ENCODE measurements at places on chromosomes 6 and 20.
A peak's percentile ranks its signal among the peaks of the same experiment; 100 is the strongest.

GRCh38 chr6:41942067-41942851 lies 651 bp upstream of the CCND3 start:
- peak; percentile 71 for DNase-seq

DNA sequence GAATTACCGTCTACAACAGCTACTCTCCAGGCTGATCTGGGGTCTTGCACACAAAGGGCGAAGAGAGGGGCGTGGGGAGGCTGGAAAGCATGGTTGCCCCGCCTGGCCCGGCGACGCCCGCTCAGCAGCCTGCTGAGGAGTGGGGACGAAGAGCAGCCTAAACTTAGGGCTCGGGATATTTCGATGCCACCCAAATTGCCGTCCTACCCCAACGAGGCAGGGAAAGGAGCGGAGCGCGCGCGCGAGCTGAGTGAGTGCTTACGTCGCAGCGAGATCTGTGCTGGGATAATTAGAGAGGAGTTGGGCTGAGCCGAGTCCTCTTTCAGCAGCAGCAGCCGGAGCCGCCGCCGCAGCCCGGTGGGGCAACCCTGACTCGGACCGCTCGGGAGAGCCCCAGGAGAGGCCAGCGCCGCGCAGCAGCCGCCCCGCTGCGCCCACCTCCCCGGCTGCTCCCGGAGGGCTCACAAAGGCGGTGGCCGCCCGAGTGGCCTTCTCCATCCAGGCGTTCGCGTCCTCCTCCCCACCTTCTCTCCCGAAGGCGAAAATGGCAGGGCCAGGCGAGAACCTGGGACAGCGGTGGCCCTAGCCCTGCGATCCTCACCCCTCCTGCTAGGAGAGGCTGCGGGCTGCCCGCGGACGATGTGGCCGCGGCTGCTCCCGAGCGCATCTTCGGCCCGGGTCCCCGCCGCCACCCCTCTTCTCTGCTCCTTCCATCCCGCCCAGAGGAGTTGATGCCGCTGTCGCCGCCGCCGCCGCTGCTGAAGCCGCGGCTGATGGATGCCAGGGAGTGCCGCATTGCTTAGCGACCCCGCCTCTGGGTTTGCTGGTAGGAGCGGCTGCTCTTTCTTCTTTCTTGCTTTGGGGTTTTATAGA lies at the start of gene CLVS2:
TSS of gene CLVS2 (plus strand) at position 315 of the 873 bp plus-strand sequence. CDS start 1,543 bp downstream, outside the sequence.
- no peak for DNase-seq

- DNase-seq = peak; percentile 78
These were observed 204.2 kb downstream of the GRIK2 start for GRCh38 chr6:101597693-101598092.

DNA sequence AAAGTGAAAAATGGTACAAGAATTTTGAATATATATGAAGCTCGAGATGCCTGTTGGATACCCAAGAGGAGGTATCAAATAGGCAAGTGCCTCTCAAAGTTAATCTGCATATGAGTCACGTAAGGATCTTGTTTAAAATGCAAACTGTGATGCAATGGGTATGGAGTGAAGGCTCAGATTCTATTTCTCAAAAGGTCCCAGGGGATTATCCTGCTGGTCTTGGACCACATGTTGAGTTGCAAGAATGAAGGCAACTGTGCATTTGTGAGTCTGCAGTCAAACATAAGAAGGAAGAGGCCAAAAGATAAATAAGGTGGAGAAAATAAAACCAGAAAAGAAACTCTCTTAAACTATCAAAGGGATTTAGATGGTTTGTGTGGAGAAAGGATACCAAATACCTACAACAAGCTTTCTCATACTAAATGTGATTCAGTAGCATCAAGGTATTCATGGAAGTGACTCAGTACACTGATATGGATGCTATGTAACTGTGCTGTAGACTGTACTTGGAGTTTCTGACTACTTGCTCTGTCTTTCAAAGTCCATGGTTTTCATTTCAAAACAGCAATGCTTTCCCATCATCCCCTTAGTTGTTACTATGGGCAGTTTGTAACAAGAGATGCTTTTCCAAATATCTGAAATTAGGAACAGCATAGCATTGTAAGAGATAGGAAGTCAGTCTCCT lies 106.3 kb downstream of the GFRAL start:
- DNase-seq = no peak

- DNase-seq = no peak
These were observed 245.3 kb downstream of the QKI start for GRCh38 chr6:163659803-163660202.

GRCh38 chr6:150494241-150494640 lies 105.4 kb upstream of the PLEKHG1 start:
- no peak for DNase-seq

DNA sequence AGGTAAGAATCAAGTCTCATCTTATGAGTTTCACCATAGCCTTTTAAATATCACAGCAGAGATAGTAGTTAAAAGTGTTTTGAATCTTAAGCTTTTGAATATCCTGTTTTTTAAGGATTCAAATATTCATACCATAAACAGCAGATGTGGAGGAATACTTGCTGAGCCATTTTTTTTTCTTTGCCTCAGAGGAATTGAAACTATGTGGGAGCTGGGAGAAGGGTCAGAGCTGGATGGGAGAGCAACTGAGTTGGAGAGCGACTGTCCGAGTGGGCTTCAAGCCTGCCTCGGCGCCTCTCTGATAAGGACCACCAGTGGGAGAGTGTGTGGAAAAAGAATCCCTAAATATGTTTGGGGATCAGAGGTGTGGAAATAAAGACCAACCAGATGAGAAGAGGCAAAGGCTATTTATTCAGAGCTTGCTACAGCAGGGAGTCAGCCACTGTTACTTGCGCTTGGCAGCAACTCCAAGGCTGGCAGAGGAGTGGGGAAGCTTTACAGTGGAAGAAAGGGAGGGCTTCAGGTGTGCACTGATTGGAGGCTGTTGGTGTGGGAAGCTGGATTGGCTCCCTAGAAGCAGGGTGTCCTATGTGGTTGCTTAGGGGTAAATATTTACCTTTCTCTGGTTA lies 34.3 kb upstream of the MCUR1 start:
- DNase-seq = no peak

DNA sequence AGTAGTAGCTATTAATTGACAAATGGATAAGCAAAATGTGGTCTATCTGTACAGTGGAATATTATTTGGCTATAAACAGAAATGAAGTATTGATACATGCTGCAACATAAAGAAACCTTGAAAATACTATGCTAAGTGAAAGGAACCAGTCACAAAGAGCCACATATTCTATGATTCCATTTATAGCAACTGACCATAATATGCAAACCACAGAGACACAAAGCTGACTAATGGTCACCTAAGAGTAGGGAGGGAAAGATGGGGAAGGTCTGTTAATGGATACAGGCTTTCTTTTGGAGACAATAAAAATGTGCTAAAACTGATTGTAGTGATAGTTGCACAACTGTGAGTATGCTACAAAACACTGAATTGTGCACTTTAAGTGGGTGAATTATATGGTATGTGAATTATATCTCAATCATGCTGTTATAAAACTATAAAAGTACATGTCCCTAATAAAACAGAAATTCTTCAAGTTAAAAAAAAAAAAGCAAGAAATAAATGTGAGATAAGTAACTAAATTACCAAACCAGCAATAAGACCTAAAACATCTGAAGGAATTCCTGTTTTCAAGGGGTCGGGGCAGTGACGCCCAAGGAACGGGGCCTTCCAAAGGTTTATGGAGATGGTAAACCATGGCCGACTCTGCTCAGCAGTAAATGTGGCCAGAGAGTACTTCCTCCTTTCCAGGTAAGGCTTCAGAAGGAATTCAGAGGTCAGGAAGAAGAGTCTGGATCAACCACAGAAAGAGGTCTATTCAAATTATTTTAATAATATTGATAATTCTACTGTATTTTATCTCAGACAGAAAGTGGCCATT lies 75.4 kb downstream of the ARHGAP18 start:
- DNase-seq = no peak

DNA sequence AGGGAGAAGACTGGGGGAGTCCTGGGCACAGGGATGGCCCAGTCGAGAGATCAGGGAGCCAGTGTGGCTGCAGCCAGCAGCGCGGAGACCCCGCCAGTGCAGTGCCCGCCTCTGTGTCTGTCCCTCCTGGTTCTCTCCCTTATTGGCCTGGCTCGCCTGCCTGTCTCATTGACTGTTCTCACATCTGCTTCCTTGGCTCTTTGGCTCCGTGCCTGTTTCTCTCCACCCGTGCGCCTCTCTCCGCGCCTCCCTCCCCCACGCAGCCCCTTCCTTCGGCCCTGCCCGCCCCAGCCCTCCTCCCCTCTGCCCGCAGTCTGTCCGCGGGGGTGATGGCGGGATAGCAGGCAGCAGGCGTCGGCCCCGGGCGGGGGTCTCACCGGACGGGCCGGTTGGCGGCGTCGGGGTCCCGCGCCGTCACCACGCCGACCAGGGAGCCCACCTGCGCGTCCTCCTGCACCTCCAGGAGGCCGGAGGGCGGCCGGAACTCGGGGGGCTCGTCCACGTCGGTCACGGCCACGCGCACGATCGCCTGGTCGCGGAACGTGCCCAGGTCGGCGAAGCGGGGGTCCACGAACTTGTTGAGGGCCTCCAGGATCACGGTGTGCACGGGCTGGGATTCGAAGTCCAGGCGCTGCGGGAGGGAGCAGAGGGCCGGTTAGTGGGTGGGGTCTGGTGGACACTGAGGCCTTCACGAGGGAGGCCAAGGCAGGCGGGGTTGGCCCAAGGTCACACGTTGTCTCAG lies 92.0 kb downstream of the CD40 start:
- no peak for DNase-seq

- DNase-seq = no peak
These were observed 225.5 kb upstream of the ECI2 start for GRCh38 chr6:4360920-4361319.

DNA sequence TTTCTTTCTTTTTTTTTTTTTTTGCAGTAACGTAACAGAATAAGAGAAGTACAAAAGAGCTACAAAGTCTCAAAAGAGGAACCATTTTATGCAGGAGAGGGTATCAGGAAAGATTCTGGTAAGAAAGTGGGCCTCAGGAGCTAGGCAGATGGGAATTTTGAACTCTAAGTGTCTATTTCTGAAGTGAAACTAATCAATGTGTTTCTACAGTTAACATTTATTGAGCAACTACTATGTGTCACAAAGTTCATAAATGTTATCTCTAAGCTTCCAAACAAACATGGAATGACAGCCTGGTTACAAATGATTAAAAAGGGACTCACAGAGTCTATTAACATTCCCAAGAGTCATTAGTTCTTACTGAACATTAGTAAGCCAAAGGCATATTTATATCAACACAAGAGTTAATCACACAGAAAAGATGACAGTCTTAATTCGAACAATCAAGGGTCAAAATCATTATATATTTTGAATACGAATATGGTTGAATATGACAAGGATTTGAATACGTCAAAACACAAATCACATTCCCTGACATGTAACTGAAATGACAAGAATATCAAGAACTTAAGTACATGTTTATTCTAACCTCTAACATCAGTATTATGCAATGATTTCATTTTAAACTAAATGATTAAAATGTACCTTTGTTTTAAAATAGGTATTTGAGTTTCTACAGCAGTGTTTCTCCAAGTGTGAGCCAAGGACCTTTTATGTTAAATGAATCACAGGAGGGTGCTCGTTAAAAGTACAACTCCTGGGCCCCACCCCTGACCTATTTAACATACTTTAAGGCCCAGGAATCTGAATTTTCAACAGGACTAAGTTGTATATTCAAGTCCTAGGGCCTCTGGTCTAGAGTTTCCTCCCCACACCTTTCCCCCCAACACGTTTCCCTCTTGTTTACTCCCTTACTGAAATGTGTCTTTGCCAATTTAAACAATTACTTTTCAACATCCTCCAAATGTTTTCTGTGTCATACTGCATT lies 89.7 kb downstream of the ATXN1 start:
- DNase-seq = no peak

DNA sequence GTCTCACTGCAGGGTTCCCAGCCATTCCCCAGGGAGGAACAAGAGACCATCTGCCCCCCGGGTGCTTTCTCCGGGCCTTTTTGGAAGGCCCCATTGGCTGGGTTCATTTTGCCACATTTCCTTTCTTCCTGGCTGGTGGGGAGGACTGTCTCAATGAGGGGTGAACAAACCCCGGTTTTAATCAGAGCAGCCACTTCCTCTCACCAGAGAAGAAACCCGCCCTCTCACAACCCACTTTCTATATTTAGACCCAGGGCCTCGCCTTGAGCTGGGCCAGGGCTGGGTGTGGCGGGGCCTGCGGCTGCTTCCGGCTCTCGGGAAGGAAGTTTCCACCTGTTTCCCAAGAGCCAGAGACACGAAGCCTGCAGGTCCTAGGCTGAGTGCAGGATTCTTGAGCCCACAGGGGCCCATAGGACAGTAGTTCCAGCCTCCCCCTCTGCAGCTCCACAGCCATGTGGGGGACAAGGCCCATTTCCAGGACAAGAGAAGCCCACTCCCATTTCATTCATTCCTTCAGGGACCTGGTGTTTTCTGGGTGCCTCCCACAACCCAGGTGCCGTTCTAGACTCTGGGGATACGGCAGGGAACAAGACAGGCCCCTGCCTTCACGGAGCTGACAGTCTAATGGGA lies 41.8 kb downstream of the RBM38 start:
- no peak for DNase-seq

- peak; percentile 89 for DNase-seq
These were observed 23.1 kb downstream of the PSMG4 start for GRCh38 chr6:3281631-3282475.

GRCh38 chr6:130482645-130483390 lies 117.0 kb downstream of the TMEM200A start:
- peak; percentile 79 for DNase-seq

DNA sequence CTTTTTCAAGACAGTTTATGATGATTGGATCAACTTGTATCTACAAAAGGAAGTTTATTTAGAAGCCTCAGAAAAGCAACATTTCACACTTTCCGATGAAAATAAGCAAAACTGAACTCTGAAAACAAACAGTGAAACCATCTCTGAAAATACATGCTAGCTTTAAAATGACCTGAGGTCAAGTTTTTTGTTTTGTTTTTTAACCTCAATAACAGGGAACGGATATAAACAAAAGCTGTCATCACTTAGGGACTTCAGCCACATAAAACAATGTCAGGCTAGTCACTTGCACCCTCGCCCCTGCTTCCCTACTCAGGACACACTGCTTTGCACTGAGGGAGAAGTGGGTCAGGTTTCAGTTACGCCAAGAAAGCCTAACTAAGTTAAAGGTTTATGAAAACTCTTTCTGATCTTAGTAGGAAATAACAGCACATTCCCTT lies 11.6 kb downstream of the BACH2 start:
- no peak for DNase-seq

DNA sequence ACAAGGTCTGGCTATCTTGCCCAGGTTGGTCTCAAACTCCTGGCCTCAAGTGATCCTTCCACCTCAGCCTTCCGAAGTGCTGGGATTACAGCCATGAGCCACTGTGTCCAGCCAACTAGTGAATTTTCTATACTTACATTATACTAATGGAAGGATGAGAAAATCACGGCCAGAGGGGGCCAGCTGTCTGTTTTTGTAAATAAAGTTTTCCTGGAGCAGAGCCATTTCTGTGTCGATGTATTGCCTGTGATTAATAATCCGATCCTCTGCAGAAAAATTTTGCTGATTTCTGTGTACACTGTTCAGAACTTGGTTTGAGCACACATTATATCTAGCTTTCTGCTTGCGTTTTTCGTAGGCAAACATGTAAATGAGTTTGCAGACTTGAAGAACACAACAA lies 28.8 kb downstream of the PTPRT start:
- DNase-seq = no peak

DNA sequence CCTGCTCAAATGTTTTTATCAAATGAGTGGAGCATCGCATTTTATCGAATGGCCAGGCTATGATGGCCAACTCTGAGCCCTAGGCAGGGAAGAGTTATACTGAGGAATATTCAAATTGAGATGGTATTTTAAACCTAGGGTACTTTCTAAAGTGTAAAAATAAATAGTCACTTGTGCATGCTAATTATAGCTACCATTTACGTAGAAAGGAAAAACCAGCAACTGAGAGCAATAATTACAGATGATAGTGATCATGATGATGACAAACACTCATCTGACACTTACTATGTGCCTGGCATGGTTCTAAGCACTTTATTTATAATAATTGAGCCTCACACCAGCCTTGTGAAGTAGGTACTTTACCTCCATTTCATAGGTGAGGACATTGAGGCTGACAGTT lies 455.7 kb downstream of the CD83 start:
- no peak for DNase-seq
